ENCODE measurements at places on chromosomes 1 and 21.

GRCh38 chr1:98336472-98337083 is 324.9 kb upstream of the SNX7 start:
- DNase-seq: no peak

DNA sequence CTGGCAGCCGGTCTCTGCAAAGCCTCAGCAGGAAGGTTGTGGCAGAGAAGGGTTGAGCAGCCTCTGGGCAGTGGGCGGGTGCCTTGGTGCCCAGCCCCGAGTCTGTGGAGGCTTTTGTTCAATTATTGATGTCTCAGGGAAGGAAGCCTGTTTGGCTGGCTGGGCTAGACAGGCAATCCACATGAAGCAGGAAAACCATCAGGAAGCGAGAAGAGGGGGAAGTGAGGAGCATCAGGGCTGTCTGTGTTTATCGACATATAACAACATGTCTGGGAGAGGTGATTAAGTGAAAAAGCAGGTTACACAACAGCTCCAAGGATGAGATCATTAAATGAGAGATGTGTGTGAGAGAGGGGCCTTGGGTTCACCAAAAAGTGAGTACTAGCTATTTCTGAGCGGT is 105.4 kb downstream of the UBE2U start:
- no peak for DNase-seq

DNA sequence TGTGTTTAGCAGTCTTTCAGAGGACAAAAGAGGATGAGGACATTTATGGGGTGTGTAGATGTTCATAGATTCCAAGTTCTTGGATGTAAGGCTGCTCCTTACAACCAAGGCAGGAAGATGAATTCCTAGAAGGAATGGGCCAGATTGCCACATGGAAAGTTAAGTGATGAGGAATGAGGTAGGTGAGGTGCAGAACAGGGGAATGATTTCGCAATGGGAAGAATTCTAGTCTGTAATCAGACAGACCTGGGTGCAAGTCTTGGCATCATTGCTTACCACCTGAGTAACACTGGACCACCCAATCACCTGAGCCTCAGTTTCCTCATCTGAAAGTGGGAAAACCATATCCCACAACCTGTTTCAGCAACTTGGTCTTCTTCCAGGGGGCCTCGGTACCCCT is 174.9 kb downstream of the IER5 start:
- no peak for DNase-seq

DNA sequence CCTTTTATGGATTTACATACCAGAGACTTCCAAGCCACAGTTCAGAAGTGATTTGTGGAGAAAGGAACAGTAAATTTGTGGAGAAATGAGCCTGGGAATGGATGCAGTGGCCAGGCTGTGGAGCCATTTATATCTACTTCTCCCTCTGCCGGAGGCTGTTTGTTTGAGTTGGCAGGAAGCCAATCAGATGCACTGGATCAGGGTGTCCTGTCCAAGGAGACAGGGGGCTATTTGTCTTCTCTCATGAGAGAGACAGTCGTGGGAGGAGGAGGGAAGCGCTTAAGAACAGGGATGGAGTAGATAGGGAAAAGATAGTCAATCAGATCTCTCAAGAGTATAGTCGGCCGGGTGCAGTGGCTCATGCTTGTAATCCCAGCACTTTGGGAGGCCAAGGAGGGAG is 2.8 kb upstream of the HAPLN2 start:
- no peak for DNase-seq

- DNase-seq: no peak
Measured at GRCh38 chr1:150809651-150810050, 1.6 kb upstream of the CTSK start.

GRCh38 chr1:184641894-184642293 is 112.8 kb downstream of the EDEM3 start:
- no peak for DNase-seq

GRCh38 chr1:54481201-54481884 is 66.7 kb upstream of the ACOT11 start:
- DNase-seq: peak; percentile 50

- DNase-seq: peak; percentile 47
Measured at GRCh38 chr1:21280011-21280471, 10.2 kb downstream of the ECE1 start.

DNA sequence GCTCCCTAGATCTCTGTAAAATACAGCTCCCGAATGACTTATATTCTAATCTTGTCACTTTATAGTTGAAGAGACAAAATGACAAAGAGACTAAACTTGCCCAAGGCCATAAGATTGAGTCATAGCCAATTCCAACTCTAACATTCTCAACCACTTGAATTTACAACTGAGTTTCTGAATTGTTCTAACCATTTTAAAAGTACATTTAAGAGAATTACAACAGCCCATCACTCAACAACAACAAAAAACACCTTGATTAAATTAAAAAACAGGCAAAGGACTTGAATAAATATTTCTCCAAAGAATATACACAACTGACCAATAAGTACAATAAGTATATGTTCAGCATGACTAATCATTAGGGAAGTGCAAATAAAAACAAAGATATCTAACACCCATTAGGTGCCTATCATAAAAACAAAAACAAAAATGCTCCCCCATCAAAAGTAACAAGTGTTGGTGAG is 8.7 kb upstream of the ADCY10 start:
- DNase-seq: no peak

DNA sequence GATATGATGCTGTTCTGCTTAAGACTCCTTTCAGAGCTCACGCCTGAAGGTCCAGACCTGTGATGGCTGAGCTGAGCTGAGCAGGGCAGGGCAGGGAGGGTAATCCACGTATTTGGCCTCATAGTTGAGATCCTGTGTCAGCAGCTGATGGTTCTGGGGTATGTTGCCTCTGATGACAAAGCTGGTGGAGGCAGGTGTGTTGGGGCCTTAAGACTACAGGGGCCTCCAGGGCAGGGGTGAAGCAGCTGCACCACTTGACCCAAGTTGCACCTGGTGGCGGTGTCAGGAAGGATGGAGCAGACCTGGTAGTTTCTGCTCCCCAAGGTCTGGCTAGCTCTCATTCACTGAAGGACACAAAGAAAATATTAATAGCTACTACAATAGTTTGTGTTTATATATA is 57.0 kb downstream of the FCRL5 start:
- no peak for DNase-seq

- DNase-seq: no peak
Measured at GRCh38 chr1:233269656-233270055, 25.9 kb downstream of the PCNX2 start.

GRCh38 chr1:223298701-223299100 is 65.3 kb downstream of the SUSD4 start:
- no peak for DNase-seq

DNA sequence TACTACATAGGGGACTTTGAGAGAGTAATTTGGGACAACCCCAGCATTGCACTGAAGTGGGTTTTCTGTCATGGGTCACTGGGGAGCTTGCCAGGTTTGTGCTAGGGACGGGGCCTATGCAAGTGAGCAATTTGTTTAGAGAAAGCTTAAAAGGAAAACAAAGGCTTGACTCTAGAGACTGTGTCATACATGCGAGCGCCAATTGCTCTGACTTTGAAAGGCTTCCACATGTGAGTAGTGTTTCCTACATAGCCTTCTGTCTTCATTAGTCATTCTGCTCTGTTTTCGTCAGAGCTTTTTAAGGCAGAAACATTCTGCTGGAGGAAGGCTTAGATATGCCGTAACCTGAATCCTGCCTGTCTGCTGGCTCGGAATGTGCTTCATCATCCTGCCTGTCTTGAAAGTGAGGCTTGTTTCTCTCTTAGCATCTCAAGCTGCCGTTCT is 28.4 kb downstream of the TRIM45 start:
- DNase-seq: no peak

- DNase-seq: no peak
Measured at GRCh38 chr21:45304476-45304830, 16.8 kb upstream of the POFUT2 start.

GRCh38 chr1:91282695-91283420 is 121.8 kb downstream of the HFM1 start:
- peak; percentile 42 for DNase-seq

DNA sequence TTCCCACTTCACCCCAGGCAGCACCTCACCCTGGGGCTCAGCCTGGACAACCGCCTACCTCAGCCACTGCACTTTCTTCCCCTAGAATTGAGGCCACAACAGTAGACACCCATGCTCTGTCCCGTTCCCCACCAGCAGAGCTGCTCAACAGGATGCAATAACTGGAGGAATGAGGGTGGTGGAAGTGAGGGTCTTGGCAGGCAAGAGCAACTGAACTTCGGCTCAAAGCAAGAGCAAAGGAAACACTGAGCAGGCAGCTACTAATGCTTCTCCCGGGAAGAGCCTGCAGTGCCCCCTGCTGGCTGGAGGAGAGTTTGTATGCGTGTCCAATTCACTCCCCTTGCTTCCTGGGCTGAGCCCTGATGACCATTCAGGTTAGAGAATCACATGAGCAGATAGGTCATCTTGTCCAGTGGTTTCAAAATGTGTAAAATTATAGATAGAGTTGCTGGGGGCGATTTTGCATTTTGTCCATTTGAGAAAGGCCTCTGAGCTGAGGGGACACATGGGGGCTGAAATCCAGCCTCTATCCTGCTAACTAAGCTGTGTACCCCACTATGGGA is 13.9 kb downstream of the NT5C1A start:
- DNase-seq: peak; percentile 72

DNA sequence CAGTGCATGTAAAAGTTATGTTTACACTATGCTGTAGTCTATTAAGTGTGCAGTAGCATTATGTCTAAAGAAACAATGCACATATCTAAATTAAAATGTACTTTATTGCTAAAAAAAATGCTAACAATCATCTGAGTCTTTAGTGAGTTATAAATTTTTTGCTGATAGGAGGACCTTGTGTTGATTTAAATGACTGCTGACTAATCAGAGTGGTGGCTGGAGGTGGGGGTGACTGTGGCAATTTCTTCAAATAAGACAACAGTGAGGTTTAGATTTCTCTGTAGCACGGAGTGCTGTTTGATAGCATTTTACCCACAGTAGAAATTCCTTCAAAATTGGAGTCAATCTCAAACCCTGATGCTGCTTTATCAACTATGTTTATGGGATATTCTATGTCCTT is 37.0 kb downstream of the HS2ST1 start:
- DNase-seq: no peak

- DNase-seq: no peak
Measured at GRCh38 chr1:86696522-86696921, 7.9 kb upstream of the SH3GLB1 start.

DNA sequence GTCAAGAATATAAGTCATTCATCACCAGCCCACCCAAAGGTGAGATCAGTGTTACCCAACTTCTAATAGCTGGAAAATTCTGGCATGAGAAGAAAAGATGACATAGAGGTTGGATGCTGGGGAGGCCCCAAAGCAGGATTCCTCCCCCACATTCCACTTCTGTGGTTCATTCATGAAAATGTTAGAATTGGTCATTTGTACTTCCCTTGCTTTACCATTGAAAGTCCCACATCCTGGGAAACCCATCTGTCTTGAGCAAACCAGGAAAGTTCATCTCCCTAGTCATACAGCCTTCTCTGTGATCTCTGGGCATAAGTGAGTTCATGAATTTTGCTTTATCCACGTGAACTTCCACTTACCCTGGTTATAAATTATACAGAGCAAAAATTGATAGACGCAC is 66.8 kb downstream of the SERINC2 start:
- no peak for DNase-seq

DNA sequence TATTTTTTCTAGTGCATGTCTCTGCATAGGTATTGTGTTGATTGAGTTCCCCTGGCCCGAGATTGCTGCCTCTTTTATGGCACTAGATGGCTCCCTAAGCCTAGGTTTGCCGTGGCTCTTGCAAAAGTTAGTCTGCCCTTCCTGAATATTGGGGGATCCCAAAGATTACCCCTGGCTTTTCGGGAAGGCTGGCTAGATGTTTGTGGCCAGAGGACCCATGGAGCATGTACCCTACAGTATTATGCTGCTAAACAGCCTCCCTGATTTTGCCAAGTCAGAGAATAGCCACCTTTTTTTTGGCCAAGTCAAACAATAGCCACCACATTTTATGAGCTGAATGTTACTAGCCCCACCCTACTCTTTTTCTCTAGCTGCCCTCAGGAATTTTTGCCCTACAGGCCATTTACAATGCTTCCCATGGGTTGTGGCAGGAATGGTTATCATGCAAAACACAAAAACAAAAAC is 343.2 kb downstream of the OLFM3 start:
- no peak for DNase-seq

DNA sequence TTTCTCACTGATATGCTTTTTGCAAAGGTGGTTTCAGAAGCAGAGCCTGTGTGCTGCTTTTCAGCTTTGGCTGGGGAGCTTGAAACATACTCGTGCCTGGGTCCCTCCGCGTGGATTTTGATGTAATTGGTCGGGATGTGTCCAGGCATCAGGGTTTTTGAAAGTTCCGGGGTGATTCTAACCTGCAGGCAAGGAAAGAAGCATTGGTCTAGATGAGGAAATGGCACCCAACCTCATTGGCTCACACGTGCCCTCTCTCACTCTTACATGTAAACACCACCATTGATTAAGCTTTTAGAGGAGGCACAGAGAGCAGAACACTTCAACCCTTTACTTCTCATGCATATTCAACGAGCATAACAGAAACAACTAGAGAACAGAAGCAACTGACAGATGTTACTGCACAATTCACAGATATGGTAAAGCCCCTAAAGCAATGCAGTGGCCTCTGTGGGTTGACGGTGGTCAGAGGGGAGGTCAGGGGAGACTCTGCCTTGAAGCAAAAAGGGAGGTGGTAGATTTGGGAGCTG is 112.1 kb downstream of the TLR5 start:
- no peak for DNase-seq

DNA sequence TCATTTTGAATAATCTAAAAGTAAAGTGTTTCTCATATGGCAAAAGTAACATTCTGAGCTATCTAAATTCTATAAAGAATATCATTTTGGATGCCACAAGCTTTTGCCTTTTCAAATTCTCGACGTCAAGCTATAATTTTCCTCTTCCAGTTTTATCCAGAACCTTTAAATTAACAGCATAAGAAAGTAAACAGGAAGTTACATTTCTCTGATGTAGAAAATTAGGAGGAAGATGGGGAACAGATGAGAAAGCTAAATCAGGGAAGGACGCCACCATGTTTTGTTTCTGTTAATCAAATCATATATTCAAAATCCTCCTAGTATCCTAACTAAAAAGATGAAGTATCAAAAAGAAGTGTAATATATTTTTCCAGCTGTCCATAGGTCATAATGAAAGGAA is 8.8 kb upstream of the CAMSAP2 start:
- DNase-seq: no peak

DNA sequence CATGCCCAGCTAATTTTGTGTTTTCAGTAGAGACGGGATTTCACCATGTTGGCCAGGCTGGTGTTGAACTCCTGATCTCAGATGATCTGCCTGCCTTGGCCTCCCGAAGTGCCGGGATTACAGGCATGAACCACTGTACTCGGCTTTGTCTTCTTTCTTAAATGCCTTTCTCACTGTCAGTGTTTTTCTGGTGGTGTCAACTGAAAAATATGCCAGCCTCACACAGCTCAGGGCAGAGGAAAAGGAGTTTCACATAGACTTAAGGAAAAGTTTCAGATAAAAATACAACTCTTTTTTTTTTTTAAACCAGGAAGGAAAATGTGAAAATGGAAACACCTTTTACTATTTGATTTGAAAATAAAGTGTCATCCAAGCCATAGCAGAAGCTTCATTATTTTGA is 4.6 kb upstream of the MAB21L3 start:
- no peak for DNase-seq

DNA sequence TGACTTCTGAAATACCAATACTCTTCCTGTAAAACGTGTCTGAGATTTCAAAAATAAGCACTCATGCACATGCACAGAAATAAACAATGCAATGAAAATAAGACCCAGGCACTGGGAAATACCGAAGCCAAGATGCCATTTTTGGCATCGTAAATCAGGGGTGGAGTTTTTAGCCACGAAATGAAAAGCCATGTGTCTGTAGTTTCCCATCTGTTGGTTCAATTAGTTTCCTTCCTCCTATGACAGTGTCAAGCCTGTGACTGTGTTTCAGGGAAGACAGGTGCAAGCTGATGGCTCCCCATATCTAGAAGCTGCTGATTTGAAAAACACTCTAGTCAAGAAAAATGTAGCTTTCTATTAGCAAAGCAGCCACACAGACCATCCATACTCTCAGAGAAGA is 480.4 kb upstream of the CAMK1G start:
- DNase-seq: no peak
